Kasumi-1 (cell line): ENCODE measurements at places on chromosomes 3 and 15.

GRCh38 chr3:64759811-64760210 lies 72.0 kb upstream of the ADAMTS9 start:
- no peak for DNase-seq

DNA sequence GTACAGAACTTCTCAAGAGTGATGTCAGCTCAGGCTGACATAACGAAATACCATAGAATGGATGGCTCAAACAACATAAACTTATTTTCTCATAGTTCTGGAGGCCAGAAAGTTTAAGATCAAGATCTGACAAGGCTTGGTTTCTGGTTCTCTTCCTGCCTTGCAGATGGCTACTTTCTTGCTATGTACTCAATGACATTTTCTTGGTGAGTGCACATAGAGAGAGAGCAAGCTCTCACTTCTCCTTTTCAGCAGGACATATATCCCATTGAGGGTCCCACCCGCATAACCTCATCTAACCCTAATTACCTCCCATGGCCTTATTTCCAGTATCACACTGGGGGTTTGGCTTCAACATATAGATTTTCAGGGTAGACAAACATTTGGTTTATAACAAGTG lies 1072.1 kb downstream of the PLOD2 start:
- DNase-seq, result no peak

GRCh38 chr15:69415381-69415780 lies 1.2 kb downstream of the KIF23 start:
- no peak for DNase-seq

- no peak for DNase-seq
These were observed 1447.4 kb upstream of the ALCAM start for GRCh38 chr3:103919327-103919726.

- no peak for DNase-seq
These were observed 152.2 kb downstream of the NEK11 start for GRCh38 chr3:131178710-131179375.
